Ovary (tissue), 10 donors: ENCODE measurements at places on chromosomes 6 and 20.

DNA sequence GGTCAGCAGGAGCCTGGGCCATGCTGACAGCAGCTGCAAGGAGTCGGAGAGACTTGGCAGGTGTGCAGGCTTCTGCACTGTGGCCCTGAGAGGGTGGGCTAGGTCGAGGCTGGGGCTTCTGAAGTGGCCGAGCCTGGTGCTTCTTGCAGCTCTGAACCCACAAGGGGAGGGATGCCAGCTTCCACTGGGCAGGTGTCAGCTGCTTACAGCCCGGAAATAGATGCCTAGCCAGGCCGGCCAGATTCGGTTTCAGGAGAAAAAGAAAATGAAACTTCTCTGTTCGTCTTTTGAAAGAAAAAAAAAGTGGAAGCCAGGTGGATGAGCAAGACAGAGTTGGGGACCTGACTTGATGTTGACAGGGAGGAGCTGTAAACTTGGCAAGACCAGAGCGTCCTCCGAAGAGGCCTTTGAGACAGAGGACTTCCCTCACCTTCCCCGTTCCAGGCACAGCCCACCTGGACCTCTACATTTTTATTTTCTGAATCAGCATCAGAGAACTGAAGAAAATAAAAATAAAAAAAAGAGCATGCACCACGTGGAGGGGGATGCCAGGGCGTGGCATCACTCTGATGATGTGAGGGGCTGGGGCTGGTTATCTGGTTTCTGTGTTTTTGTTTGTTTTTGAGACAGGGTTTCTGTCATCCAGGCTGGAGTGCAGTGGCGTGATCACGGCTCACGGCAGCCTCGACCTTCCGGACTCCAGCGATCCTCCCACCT is at the start of gene ZBP1:
TSS of gene ZBP1 (minus strand) at position 153 of the 717 bp plus-strand sequence. CDS start at position 22, 131 bp downstream.
- no peaks in the 10 kb centered on the region for H3K4me1 ChIP-seq
- DNase-seq, result no peak
- H3K27me3 ChIP-seq, result no peaks in the 10 kb centered on the region

GRCh38 chr20:54995553-54995952 is 520.2 kb downstream of the DOK5 start:
- no peak for DNase-seq
- H3K4me1 ChIP-seq, result no peaks in the 10 kb centered on the region
- H3K4me3 ChIP-seq, result no peak overlapping the region

DNA sequence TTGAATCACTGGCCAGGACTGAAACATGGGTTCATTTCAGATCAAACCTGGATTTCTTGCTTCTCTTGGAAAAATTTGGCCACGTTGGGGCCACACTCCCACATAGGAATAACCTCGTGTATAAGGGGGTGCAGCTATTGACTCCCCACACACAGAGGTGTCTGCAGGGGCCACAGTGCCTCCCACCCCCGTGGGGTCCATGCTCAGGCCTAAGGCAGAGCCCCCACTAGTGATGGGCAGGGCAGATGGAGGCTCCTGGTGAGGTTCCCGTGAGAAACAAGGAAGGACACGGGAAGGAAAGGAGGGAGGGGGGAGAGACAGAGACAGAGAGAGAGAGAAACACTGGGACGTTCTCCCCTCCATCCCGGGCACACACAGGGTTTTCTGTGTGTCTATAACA is 230.5 kb downstream of the ERMARD start:
- H3K27me3 ChIP-seq, result no peaks in the 10 kb centered on the region
- no peak for DNase-seq
- no peak overlapping the region for H3K4me3 ChIP-seq
- no peaks in the 10 kb centered on the region for H3K36me3 ChIP-seq
- no peak overlapping the region for H3K27ac ChIP-seq

DNA sequence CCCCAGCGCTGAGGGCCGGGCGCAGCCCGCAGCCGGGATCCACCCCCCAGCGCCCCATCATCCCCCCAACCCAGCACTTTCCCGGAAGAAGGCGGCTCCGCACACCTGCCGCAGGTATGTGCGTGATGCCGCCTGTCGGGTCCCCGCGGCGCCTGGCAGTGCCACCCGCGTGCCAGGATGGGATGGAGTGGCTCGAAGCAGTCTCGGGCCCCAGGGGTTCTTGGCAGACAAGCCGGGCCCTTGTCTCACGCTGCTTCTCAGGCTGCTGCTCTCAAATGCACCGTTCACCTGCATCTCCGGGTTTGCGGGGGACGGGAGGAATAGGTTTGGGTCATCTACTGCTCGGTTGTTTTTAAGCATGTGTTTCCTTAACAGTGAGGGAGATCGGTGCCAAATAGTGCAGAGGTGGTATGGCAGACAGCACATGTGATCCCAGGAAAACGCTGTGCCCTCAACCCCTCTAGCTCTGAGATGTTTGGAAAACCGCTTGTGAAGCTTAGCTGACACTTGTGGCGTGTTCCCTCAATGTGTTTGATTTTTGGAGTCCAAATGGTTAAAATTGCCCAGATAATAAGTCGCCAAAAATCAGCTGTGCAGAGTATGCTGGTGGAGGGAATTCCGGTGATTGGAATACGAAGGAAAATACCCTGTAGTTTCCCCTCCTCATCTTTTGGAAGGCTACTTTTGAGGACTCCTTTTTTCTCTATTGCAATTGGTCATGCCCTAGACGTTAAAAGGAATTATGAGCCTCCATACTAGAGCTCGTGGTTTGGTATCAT is 926 bp downstream of the MYLIP start:
- peak overlapping the region; percentile 96 for H3K27ac ChIP-seq
- peaks cover 4% of the 10 kb centered on the region for H3K4me1 ChIP-seq
- peak overlapping the region; percentile 96 for H3K4me3 ChIP-seq
- no peaks in the 10 kb centered on the region for H3K27me3 ChIP-seq

- H3K4me3 ChIP-seq, result no peak overlapping the region
- H3K4me1 ChIP-seq, result peaks cover 1% of the 10 kb centered on the region
- no peaks in the 10 kb centered on the region for H3K36me3 ChIP-seq
- no peak overlapping the region for H3K27ac ChIP-seq
- no peaks in the 10 kb centered on the region for H3K27me3 ChIP-seq
- no peak for DNase-seq
Observed at GRCh38 chr6:150651808-150652470, 52.3 kb downstream of the PLEKHG1 start.

- no peak overlapping the region for H3K4me3 ChIP-seq
- no peaks in the 10 kb centered on the region for H3K36me3 ChIP-seq
- DNase-seq, result no peak
- no peaks in the 10 kb centered on the region for H3K27me3 ChIP-seq
- no peaks in the 10 kb centered on the region for H3K4me1 ChIP-seq
Observed at GRCh38 chr6:131846023-131846663, 38.3 kb downstream of the ENPP1 start.

DNA sequence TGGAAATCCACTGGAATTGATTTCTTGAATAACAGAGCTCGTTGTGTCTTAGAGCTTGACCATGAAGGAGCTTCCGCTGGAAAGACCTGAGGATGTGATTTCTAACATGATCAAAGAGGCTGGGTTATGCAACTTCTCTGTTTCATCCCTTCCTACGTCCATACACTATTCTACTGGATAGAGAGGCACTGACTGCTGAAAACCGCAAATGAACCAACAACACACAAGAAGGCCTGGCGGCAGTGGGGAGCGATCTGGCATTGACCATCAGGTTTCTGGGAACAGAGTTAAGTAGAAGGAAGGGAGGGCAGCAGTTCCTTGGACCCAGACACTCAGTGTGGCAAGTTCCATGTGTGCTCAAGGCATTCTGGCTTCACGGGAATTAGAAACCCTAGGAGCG is 13.3 kb downstream of the LRRN4 start:
- no peaks in the 10 kb centered on the region for H3K27me3 ChIP-seq
- no peaks in the 10 kb centered on the region for H3K4me1 ChIP-seq
- H3K4me3 ChIP-seq, result no peak overlapping the region
- no peaks in the 10 kb centered on the region for H3K36me3 ChIP-seq
- no peak for DNase-seq

GRCh38 chr6:7502743-7503142 is 38.7 kb upstream of the DSP start:
- no peak for DNase-seq
- no peak overlapping the region for H3K4me3 ChIP-seq
- no peaks in the 10 kb centered on the region for H3K27me3 ChIP-seq
- H3K4me1 ChIP-seq, result no peaks in the 10 kb centered on the region
- no peaks in the 10 kb centered on the region for H3K36me3 ChIP-seq

- H3K27me3 ChIP-seq, result no peaks in the 10 kb centered on the region
- H3K36me3 ChIP-seq, result no peaks in the 10 kb centered on the region
- peaks cover 23% of the 10 kb centered on the region for H3K4me1 ChIP-seq
- H3K4me3 ChIP-seq, result no peak overlapping the region
Observed at GRCh38 chr20:1330075-1330830, 1.3 kb upstream of the SDCBP2 start.

GRCh38 chr6:11217360-11218101 is 14.9 kb downstream of the NEDD9 start:
- H3K27me3 ChIP-seq, result no peaks in the 10 kb centered on the region
- H3K4me1 ChIP-seq, result no peaks in the 10 kb centered on the region
- H3K27ac ChIP-seq, result no peak overlapping the region
- no peak overlapping the region for H3K4me3 ChIP-seq
- H3K36me3 ChIP-seq, result no peaks in the 10 kb centered on the region

DNA sequence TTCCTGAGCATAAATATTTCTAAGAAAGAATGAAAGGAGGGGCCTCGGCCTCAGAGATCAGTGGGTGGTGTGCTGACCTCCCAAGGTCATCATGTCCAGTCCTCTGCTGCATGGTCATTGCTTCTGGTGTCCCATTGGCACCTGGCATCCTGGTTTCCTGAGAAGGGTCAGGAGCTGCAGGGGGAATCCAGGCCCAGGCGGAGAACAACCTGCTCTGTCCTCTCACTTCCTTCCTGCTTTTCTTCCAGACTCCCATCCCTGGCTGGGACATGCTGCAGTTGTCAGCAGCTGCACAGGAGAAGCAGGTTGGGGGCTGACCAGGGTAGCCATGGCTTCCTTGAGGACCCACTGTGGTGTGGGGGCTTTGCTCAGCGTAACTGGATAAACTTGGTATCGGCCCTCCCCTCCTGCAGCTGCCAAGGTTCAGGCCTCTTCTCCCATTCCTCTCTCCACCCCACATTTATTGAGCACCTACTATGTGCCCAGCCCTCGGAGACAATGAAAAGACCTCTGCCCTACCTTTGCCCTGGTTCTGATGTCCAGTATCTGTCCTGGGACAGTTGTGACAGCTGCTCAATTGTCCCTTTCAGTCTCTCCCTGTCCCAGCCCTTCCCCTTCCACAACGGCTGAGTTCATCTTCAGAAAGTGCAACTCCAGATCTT is 155.2 kb downstream of the CEBPB start:
- peaks cover 8% of the 10 kb centered on the region for H3K4me1 ChIP-seq
- no peak overlapping the region for H3K4me3 ChIP-seq
- no peak for DNase-seq
- H3K27ac ChIP-seq, result no peak overlapping the region
- H3K27me3 ChIP-seq, result no peaks in the 10 kb centered on the region

DNA sequence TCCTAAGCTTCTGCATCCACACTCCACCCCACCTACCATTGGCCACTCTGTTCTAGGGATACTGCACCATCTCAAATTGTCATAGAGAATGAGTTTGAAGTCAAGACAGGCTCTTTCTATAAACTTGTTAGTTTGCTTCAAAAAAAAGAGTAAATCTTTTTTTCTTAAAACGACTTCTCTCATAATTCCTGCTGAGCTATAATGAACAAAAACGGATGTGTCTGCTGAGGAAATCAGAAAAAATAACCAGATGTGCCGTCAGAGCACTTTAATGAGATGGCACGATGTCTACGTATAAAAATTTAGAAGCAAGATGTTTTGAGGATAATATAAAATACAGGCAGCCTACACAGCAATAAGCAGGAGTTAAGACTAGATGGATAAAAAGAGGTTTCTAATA is 24.0 kb upstream of the DDO start:
- no peaks in the 10 kb centered on the region for H3K36me3 ChIP-seq
- no peaks in the 10 kb centered on the region for H3K4me1 ChIP-seq
- no peak overlapping the region for H3K27ac ChIP-seq
- H3K27me3 ChIP-seq, result no peaks in the 10 kb centered on the region
- no peak for DNase-seq

GRCh38 chr6:95866732-95867131 is 149.0 kb upstream of the FUT9 start:
- H3K27ac ChIP-seq, result no peak overlapping the region
- no peaks in the 10 kb centered on the region for H3K4me1 ChIP-seq
- no peak for DNase-seq
- H3K27me3 ChIP-seq, result no peaks in the 10 kb centered on the region

- no peak overlapping the region for H3K4me3 ChIP-seq
- no peaks in the 10 kb centered on the region for H3K36me3 ChIP-seq
- H3K27ac ChIP-seq, result no peak overlapping the region
- DNase-seq, result no peak
- H3K27me3 ChIP-seq, result no peaks in the 10 kb centered on the region
- H3K4me1 ChIP-seq, result no peaks in the 10 kb centered on the region
Observed at GRCh38 chr6:7933794-7934193, 23.2 kb upstream of the TXNDC5 start.

DNA sequence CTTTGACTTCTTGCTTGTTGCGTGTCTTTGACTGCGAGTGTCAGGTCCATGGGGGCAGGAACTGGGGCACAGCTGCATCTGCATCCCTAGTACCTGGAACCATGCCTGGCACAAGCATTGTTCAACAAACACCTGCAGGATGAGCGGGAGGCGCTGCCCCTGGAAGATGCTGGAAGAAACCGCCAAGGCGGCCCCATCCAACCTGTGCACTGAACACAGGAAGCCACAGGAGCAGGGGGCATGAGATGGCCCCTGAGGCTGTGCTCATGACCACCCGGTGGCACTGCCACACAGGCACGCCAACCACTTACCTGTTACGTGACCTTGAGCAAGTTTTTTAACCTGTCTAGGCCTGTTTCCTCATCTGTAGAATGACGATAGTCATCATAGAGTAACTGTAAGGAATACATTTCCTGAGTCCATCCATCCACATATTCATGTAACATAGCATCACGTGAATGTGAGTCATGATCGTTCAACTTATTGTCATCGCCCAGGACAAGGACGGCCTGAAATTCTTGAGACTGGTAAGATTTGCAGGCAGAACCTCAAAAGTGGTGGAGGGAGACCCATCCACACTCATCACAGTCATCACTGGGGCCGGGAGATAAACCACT is 374.2 kb downstream of the PREX1 start:
- H3K4me1 ChIP-seq, result no peaks in the 10 kb centered on the region
- H3K27me3 ChIP-seq, result no peaks in the 10 kb centered on the region
- DNase-seq, result no peak
- no peak overlapping the region for H3K4me3 ChIP-seq
- no peak overlapping the region for H3K27ac ChIP-seq
- H3K36me3 ChIP-seq, result no peaks in the 10 kb centered on the region

DNA sequence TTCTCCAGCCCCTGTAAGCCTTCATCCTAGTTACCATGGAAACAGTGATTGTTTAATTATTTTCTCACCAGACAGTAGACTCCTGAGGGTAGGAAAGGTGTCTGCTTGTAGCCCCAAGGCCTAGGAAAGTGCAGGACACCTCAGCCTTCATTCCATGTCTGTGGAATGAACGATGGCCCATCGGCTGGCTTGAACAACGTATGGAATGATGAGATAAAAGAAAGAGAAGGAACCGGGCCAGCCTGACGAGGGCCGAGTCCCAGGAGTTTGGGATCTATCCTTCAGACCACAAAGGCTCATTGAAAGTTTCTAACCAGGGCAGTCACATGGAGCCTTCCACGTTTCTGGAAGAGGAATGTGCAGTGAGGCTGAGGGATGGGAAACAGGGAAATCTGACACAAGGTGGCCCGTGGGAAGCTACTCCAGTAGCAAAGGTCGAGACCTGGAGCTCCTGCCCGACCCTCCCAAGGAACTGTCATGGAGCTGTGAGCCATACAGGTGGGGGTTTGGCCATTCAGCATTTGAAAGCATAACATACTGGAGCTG is 46.1 kb downstream of the PRDM1 start:
- H3K4me3 ChIP-seq, result no peak overlapping the region
- H3K36me3 ChIP-seq, result no peaks in the 10 kb centered on the region
- no peak for DNase-seq
- H3K4me1 ChIP-seq, result no peaks in the 10 kb centered on the region

GRCh38 chr20:14711652-14712051 is 374.2 kb upstream of the FLRT3 start:
- no peaks in the 10 kb centered on the region for H3K4me1 ChIP-seq
- no peaks in the 10 kb centered on the region for H3K27me3 ChIP-seq
- H3K4me3 ChIP-seq, result no peak overlapping the region
- no peak overlapping the region for H3K27ac ChIP-seq
- no peak for DNase-seq
- H3K36me3 ChIP-seq, result no peaks in the 10 kb centered on the region
